NCI-H510A treated with DMSO at 0.1 percent for 48 hours (cell line): ENCODE measurements at places on chromosomes 13 and 19.

- no peak for DNase-seq
Observed at GRCh38 chr19:13366529-13367143, 139.6 kb downstream of the CACNA1A start.

DNA sequence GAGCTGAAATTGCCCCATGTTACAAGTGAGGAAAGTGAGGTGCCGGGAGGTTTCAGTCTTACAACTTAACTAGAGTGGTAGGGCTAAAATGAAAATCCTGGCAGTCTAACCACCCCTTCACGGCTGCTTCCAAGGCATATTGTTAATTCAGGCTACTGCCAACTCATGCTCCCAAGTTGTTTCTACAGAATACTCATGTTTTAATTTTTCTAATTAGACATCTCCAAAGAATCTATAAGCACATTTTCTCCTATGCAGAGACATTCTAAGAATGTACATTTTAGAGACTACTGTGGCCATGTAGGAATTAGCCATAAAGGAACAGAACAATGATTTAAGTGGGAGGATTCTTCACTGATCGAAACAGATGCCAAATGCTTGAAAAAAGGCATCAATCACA lies 7.0 kb upstream of the TSC22D1 start:
- no peak for DNase-seq

GRCh38 chr19:29302002-29302928 lies 89.3 kb upstream of the UQCRFS1 start:
- no peak for DNase-seq

DNA sequence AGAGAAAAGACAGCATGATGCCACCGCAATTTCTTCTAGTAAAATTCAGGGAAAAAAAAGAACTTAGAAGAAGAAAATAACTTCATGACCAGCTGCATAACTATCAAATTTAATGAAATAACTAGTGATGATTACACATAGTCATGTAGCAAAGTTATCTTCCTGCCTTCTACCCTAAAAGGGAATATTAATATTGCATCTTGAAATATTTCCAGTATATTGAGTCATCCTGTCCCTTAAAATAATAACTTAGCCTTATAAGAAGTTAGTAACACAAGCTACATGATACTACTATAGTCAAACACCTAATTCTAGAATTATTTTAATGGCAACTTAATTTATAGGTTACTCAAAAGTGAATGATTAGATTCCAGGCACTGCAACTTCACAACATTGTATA lies 289.2 kb downstream of the KLF12 start:
- no peak for DNase-seq

GRCh38 chr13:74920361-74920760 lies 561.6 kb downstream of the TBC1D4 start:
- DNase-seq, result no peak

GRCh38 chr13:79679334-79679733 lies 198.4 kb downstream of the NDFIP2 start:
- DNase-seq, result peak; percentile 17

DNA sequence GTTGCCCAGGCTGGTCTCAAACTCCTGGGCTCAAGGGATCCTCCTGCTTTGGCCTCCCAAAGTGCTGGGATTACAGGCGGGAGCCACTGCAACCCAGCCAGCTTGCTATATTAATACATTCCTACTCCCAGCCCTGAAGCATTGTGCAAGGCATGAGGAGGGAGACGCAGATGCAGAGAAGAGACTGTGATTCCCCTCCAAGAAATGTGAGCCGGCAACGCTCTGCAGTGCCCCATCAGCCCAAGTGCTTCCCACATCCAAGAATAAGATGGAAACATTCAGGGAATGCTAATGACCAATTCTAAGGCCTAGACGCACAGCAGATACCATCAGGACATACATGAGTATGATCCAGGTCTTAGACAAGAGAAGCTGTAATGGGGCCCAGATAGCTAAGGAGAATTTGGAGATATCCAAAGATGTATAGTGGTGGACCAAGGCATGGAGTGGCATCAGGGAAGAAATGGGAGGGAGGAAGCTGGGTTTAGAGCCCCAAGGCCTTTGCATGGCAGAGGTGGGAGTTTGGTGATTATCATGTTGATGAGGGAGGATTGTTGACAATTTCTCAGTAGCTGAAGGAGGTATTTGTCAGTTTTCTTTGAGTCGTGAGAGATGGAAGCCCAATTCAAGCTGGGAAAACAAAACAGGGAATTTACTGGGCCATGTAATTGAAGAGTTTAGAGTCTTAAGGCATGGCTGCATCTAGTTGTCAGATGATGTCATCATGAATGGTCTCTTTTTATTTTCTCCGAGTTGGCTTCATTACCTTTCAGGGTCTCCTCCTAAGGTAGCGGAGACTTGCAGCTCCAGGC lies 2.9 kb downstream of the PPM1N start:
- no peak for DNase-seq

DNA sequence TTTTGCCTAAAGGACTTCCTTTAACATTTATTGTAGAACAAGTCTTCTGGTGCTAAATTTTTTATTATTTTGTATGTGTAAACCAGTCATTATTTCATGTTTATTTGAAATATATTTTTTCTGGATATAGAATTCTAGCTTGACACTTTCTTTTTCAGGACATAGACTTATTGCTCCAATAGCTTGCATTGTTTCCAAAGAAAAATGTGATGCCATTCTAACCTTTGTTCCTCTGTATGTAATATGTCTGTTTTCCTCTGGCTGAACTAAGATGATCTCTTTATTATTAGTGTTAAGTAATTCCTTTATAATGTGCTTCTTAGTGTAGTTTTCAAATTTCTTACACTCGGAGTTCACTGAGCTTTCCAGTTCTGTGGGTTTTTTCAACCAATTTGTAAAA lies 174.1 kb upstream of the STARD13 start:
- no peak for DNase-seq

DNA sequence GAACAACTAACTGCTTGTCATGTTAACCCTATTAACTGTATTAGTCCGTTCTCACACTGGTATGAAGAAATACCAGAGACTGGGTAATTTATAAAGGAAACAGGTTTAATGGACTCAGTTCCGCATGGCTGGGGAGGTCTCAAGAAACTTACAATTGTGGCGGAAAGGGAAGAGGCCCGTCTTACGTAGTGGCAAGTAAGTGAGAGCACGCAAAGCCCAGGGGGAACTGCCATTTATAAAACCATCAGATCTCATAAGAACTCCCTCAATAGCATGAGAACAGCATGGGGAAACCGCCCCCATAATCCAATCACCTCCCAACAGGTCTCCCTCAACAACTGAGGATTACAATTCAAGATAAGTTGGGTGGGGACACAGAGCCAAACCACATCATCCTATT lies 34.7 kb downstream of the PHF11 start:
- DNase-seq, result no peak

DNA sequence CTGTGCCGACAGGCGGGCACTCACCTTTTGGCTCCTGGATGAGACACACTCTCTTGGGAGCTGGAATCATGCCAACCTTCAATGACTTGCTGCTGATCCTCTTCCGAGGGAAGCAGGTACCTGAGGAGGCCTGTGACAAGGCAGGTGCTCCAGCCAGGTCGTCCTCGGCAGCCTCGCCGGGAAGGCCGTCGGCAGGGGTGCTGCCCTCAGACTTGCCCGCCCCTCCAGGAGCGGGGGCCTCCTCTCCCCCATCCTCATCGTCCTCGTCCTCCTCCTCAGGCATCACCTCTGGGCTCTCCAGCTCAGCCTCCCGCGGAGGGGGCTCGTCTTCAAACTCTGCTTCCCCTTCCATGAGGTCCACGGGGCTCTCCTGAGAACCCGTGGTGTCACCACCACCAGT lies 29.2 kb downstream of the SUGP2 start:
- no peak for DNase-seq

GRCh38 chr19:43651758-43652545 lies 12.3 kb upstream of the CADM4 start:
- DNase-seq, result peak; percentile 45

GRCh38 chr13:108176685-108177274 lies 38.6 kb downstream of the LIG4 start:
- DNase-seq, result no peak

GRCh38 chr13:34263681-34264080 lies 445.7 kb downstream of the RFC3 start:
- no peak for DNase-seq

GRCh38 chr19:400976-401865 lies 7.7 kb downstream of the C2CD4C start:
- no peak for DNase-seq

DNA sequence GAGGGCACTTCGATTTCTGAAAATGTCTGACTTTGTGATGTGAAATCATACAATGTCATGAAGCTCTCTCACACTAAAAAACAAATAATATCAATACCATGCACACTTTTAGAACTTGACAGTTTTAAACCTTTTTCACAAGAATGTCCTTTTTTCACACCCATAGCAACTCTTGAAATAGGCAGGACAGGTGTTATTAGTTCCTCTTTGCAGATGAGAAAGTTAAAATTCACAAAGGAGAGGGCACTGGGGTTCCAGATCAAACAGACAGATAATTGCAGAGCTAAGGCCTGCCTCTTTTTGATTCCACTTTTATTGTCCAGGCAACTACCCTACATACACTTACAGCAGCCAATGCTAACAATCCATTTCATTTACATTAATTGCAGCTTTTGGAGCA lies 142.8 kb downstream of the KLF12 start:
- no peak for DNase-seq

- DNase-seq, result no peak
Observed at GRCh38 chr13:73849292-73849691, 284.9 kb downstream of the KLF12 start.

DNA sequence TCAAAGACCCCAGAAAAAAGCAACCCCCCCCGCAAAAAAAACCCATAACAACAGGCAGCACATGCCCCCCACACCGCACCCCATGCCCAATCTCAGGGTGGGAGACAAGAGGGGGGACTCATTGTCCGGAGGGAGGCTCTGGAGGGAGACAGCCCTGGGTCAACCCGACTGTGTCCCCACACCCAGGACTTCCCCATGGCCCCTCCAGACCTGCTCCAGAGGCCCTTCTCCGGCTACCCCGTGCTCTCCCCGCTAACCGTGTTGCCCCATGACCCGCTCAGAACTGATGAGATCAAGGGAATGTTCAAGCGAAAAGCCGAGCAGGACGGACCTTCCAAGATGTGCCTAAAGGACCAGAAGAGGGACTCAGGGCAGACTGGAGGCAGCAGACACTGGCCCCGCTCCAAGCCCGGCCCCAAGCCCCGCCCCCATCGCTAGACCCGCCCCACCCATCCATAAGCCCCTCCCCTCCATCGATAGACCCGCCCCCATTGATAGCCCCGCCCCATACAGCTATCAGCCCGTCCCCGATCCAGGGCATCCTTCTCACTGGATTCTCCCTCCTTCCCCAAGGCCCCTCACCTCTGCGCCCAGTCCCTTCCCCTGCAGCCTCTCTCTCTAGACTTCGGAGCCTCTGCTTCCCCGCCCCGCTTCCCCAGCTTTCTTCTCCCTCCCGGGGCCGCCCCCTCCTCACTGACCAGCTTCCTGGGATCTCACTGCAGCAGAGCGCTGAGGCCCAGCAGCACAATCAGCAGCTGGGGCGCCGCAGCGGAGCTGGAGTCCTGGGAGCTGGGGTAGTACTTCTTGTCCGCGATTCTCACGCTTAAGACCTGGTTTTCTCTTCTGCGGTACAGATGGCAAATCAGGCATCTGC lies 2.2 kb downstream of the BST2 start:
- no peak for DNase-seq

- no peak for DNase-seq
Observed at GRCh38 chr13:111519041-111519440, 198.6 kb downstream of the TEX29 start.

- no peak for DNase-seq
Observed at GRCh38 chr19:13210941-13211340, 60.7 kb downstream of the IER2 start.

GRCh38 chr19:50814883-50815282 lies 8.7 kb downstream of the KLK1 start:
- DNase-seq, result no peak

GRCh38 chr13:25059958-25060357 lies 36.0 kb upstream of the PABPC3 start:
- no peak for DNase-seq

DNA sequence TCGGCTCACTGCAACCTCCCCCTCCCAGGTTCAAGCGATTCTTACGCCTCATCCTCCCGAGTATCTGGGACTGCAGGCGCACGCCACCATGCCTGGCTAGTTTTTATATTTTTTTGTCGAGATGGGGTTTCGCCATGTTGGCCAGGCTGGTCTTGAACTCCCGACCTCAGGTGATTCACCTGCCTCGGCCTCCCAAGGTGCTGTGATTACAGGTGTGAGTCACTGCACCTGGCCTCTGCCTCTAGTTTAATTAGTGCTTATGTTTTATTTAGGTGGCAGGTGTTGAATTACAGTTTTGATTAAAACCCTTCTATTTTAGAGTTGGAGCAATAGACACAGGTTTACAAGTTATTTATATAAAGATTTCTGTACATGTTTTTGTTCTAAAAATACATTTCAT lies 42.8 kb downstream of the ATP11A start:
- DNase-seq, result no peak

DNA sequence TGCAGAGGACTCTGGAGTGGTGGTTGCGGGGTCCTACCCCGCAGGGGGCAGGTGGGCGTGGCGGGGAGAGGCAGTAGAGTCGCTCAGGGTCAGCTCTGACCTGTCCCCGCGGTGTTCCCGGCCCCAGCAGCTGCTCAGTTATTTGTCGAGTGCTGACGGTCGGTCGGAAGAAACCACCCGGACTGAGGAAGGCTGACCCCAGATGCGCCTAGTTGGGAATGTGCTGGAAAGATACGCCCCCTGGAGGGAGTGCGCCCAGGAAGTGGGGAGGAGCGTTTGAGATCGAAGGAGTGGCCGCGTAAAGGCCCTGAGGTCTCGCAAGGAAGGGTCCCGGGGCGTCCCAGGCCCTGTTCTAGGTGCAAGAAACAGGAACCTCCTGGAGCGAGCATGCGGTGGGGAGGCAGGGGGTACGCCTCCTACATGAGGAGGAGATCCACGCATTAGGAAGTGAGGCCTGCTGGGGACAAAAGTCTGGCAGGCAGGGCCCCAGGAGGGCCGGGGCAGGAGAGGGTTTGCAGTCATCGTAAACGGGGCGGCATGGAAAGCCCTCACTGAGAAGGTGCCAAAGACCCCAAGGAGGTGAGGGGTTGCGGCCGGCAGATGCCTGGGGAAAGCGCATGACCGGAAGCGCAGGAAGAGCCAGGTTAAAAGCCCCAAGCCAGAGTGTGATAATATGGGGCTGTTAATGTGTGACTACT lies 9.2 kb downstream of the CCDC8 start:
- DNase-seq, result peak; percentile 32

DNA sequence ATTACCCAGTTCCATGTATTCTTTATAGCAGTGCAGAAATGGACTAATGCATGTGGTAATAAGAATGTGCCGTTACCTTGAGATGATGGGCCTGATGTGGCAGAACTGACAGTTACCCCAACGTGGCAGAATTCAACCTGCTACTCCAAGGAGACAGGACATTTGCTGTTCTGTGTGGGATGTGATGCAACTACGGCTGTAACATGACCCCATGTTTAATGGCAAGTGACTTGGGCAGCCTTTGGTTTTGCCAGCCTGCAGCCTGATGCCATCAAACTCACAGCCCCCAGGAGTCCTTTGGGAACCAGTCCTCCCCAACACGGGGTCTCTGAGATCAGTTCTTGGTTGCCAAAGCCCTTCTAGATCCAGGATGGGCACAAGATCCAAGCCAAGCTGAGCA lies 107.3 kb downstream of the ZNF557 start:
- peak; percentile 15 for DNase-seq

GRCh38 chr19:11570039-11570462 lies 7.4 kb downstream of the ACP5 start:
- DNase-seq, result no peak
